ENCODE measurements at places on chromosomes 16 and 17.
A peak's percentile ranks its signal among the peaks of the same experiment; 100 is the strongest.

DNA sequence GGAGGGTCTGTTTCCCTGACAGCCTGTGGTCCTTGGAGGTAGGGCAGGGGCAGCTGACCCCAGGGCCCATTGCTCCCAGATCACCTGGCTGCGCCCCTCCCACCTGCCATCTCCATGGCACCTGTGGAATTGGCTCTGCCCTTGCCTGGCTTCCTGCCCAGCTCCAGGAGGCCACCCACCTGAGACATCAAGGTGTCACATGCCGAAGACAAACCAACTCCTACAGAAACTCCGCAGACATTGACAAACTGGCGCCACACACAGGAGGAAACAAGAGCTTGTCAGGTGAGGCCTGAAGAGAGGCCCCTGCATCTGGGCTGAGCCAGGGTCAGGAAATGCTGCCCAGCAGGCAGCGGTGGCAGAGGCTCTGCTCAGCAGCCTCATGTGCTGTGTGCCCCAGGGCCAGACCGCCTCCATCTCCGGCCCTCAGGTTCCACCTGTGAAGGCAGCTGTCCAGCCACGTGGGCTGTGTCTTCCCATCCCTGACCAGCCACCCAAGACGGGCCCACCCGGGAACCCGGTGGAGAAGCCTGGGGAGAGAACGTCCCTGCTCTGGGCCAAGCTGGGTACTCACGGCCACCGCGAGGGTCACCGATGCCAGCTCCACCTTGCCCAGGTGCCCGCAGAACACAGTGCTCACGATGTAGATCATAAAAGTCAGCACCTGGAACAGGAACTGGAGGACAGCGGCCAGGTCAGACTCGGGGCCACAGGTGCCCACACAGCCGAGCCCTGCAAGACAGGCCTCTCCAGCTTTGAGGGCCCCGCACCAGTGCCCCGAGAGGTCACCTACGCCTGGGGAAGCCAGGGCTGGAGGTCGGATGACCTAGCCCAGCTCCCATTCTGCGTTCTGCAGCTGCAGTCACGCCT lies 1.6 kb downstream of the SLC47A2 start:
- peak; percentile 5 for DNase-seq

DNA sequence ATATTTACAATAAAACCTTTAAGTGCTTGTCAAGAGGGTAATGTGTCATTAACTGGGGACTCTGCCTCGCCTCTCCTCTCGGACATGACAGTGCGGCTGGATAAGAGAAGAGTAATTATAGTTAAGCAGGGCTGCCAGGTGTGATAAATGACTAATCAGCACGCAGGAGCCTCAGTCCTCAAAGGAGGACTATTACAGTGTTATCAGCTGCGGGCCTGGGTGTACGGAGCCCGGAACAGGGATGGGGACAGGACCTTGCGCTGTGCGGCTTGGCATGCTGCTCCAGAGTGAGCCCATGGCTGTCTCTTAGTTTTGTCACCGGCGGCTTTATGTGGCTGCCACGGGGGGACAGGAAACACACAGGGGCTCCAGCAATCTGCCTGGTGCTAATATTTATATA lies 607.2 kb downstream of the MAF start:
- DNase-seq: no peak

- DNase-seq: no peak
These were observed 14.7 kb downstream of the CCR7 start for GRCh38 chr17:40550608-40551007.

- DNase-seq: no peak
These were observed 267.2 kb upstream of the FOXF1 start for GRCh38 chr16:86243123-86243473.

DNA sequence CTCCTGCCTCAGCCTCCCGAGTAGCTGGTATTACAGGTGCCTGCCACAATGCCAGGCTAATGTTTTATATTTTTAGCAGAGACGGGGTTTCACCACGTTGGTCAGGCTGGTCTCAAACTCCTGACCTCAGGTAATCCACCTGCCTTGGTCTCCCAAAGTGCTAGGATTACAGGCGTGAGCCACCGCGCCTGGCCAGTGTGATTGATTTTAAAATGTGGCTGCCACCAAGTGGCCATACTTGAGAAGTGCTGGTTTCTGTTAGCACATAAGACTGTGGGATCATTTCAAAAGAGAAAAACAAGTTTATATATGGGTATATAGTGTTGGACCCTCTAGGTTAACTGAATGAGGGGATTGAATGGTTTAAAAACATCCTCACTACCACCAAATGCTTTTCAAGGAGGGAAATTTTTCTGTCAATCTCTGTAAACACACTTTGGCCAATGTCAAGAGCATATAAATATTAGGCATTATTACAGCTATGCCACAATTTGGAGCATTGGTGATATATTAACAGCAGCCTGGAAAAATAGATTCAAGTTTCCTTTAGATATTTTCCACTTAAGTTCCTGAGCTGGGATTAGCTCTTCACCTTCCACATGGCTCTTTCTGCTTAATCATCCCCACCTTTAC lies 13.5 kb upstream of the DHRS13 start:
- no peak for DNase-seq

DNA sequence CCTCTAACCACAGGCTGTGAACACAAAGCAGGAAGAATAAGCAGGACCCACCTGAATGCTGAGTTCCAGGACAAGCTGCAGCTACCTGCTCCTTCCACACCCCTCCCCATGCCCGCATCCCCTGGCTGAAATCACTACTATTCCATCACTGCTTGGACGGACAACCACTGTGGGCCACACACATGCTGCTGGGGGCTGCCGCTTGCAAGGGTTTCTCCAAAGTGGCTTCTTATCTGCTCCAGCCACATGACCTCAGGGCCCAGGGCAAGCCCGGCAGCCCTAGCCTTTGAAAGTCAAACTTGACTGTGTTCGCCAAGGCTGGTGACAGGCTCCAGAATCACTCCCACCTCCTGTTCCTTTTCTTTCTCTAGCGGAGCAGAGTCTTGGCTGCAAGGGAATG lies 18.4 kb downstream of the FA2H start:
- DNase-seq: no peak

GRCh38 chr17:35242158-35242804 lies 591 bp upstream of the SLFN5 start:
- no peak for DNase-seq

DNA sequence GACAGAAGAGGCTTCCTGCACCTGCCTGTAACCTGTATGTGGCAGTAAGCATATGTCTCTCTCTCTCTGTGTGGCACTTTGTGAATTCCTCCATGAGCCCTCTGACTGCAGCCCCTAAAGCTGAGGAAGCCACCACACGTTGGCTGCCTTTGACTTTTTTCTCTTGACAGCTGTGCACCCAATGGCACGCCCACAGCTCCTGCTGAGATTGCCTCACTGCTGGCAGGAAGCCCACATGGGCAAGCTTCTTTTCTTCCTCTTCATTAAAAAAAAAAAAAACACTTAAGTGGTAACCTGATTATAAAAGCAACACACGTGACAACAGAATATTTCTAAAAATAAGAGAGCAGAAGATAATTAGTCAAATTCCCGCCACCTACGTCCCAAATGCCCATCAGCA lies 34.0 kb upstream of the PIRT start:
- no peak for DNase-seq

DNA sequence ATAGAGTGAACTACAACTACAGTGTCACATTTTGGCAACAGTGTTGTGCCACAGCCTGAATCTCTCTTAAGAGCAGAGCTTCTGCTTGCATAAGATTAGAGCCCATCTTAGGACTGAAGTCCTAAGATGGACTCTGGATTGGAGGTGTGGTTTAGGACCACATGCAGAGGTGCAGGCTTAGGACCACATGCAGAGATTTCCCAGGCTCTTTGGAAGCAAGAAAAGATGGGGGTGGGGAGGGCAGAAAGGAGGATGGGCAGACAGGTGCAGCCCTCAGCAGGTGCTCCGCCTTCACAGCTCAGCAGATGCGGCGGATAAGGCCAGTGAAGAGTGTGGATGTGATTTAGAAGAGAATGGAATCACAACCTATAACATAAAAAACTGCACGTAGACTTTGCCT lies 128.7 kb downstream of the TANGO6 start:
- DNase-seq: no peak

DNA sequence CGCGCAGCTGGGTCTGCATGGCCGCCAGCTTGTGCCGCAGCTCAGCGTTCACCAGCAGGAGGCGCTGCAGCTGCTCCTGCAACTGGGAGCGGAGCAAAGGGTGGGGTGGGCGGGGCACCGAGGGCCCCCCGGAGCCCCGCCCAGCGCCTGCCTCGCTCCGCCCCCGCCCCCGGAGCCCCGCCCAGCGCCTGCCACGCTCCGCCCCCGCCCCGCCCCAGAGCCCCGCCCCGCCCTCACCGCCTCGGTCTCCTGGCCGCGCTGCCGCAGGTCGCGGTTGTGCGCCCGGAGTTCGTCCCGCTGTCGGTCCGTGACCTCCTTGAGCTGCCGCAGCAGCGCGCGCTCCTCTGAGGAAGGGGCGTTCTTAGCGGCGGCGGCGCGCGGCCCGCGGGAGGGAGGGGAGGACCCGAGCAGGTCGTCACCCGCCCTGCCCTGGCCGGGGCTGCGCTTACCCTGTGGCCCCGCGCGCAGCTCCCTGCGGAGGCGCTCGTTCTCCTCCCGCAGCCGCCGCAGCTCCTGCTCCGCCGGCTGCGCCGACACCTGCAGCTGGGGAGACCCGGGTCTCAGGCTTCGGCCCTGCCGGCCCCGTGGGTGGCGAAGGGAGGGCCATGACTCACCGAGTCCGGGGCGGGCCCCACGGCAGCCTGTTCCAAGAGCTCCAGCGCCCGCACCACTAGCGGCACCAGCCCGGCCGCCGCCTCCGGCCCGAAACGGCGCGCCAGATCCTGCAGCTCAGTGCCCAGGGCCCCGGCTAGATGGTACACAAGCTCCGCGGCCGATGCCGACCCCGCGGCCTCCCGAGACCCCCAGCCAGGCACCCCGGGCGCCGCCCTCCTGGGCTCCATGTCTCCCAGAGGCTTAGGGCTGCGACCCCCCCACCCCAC lies 463 bp downstream of the RILP start:
- DNase-seq: peak; percentile 91

DNA sequence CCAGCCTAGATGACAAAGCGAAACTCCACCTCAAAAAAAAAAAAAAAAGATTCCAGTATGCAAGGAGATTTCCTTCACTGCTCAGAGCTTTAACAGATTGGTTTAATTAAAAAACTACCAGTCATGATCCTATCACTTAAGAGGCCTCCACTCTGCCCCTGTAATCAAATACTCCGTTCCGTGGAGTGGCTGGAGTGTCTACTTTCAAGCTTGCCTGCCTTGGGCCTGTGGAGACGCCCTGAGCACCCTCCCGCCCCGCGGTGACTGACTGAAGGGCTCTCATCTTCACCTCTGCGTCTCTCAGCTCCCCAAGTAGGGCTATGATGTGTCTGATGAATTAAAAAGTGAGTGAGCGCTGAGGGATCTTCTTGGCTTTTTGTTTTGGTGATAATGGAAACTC lies 25.3 kb upstream of the TRPV3 start:
- DNase-seq: no peak

DNA sequence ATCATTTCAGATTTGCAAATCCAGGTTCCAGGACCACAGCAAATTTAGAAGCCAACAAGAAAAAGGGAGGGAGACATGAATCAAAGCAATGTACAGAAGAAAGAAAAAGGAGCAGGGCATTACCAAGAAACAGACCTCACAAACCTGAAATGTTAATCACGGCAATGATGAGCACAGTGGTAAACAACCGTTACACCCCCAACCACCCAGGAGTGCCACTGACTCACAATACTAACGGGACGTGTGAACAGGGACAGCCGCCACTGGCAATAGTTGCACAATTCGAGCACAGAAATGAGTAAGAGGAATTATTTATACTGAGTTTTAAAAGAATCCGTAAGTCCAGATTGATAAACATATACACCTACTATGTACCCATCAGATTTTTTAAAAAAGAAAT lies 13.8 kb downstream of the USP22 start:
- DNase-seq: no peak

GRCh38 chr17:4397840-4398239 lies 31.4 kb upstream of the UBE2G1 start:
- DNase-seq: no peak

- DNase-seq: no peak
These were observed 221.4 kb upstream of the CPHXL start for GRCh38 chr16:75947626-75948239.

- no peak for DNase-seq
These were observed 46.6 kb downstream of the MYH10 start for GRCh38 chr17:8583954-8584353.

GRCh38 chr16:50972876-50973275 lies 178.2 kb downstream of the SALL1 start:
- DNase-seq: no peak

GRCh38 chr17:64709481-64709880 lies 47.4 kb upstream of the SMURF2 start:
- no peak for DNase-seq

DNA sequence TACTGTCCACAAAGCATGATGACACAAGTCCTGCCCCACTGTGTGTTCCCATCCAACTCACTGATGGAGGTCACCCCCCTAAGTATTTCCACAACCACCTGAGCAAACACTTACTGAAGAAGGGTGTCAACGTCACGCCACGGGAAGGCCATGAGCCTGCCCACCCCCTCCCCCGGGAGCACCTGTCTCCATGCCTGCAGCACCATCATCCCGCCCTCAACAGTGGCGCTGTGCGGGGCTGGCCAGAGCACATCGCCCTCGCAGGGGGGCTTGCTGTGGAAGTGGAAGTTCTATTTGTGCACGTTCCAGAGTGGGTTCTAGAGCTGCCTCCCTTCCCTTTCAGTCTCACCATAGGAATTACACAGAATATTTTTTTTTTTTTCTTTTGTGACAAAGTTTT lies 4.3 kb upstream of the MBTPS1 start:
- DNase-seq: no peak

- no peak for DNase-seq
These were observed 17.1 kb upstream of the SREBF1 start for GRCh38 chr17:17853811-17854447.

GRCh38 chr16:48365025-48365600 lies 20.1 kb downstream of the SIAH1 start:
- DNase-seq: no peak

DNA sequence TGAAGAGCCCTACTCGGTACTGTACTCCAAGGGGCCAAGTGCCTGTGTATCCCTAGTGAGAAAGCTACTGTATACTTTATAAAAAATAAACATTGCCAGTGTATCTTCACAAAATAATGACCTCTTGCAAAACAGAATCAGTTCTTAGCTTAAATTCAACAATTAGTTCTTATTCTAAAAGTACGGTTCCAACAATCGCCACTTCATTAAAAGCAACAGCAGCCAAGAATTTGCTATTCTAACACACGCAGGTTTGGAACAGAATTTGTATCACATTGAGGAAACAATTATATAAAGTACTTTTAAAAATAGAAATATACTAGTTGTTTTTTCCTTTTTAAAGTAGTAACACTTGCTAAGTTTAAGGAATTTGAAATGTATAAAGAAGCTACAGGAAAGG lies 48.5 kb downstream of the CEP95 start:
- no peak for DNase-seq

All from H54 (cell line).